ENCODE measurements at places on chromosomes 12 and 14.
A peak's percentile ranks its signal among the peaks of the same experiment; 100 is the strongest.

GRCh38 chr14:92040431-92041051, 682 bp upstream of the TRIP11 start:
- no peak for DNase-seq

DNA sequence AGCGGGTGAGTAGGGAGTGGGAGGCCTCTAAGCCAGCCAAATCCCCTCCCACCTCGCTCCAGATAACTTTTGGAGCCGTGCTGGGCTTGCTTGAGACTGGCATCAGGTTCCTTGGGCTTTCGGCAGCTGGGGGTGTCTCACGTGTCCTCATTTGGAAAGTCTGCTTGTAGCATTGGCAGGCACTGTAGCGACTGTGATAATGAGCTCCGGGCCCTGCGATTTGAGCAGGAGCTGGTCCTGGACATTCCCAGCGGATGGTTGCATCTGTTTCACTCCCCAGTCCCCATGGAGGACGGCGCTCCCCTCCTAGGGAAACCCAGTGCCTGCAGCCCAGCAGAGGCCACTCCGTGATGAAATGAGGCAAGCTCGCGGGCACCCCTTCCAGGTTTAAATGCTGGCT, 49.4 kb downstream of the DGLUCY start:
- DNase-seq = no peak

DNA sequence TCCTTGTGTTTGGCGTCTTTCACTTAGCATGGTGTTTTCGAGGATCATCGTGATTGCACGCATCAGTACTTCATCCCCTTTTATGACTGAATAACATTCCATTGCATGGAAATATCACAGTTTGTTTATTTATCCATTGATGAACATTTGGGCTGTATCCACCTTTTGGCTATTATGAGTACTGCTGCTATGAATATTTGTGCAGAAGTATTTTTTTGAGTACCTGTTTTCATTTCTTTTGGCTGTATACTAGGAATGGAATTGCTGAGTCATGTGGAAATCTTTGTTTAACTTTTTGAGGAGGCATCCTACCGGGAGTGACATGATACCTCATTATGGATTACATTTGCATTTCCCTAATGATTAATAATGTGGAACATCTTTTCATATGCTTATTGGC, 66.4 kb downstream of the WNK1 start:
- DNase-seq = no peak

DNA sequence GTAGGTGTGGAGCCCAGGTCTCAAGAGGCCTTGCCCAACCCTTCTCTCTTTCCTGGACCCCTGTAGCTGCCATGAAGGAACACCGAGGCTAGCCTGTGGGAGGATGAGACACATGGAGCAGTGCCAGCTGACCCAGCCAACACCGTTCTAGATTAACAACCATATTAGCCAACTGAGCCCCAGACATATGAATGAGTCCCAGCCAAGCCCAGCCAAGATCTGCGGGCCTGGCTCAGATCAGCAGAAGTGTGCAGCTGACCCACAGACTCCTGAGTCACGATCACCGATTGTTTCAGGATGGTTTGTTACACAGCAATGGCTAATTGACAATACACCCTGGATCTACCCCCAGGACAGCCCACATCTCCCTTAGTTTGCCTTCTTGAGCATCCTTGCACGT, 82.1 kb downstream of the NTF3 start:
- no peak for DNase-seq

DNA sequence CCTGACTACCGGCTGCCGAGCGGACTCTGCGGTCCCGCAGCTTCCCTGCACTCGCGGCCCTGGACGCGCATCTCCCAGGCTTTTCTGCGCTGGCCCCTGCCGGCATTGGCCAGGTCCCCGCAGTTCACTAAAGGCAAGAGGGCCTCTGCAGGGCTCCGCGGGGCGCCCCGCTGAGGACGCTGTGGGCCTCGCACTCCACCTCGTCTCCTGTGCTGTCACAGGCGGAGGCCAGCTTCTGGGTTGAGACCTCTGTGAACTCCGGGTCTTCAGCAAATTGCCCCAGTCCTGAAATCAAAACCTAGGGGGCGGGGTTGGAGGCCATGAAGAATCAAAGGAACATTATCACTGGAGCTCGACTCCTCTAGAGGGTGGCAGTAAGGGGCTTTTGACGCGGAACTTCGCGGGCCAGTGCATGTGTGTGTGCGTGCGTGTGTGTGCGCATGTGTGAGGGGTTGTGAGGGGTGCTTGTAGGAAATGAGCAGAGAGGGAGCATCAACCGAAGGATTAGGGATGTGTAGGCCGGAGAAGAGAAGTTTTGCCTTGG, 68.5 kb upstream of the CAPRIN2 start:
- peak; percentile 28 for DNase-seq

Data from activated T-cell treated with anti-CD3 and anti-CD28 coated beads, Interleukin-2, amount 50 U/mL, for 4 hours (primary cell).